ENCODE measurements at places on chromosomes 1 and 21.

- DNase-seq = no peak
Observed at GRCh38 chr1:22363403-22364325, 88.0 kb upstream of the ZBTB40 start.

DNA sequence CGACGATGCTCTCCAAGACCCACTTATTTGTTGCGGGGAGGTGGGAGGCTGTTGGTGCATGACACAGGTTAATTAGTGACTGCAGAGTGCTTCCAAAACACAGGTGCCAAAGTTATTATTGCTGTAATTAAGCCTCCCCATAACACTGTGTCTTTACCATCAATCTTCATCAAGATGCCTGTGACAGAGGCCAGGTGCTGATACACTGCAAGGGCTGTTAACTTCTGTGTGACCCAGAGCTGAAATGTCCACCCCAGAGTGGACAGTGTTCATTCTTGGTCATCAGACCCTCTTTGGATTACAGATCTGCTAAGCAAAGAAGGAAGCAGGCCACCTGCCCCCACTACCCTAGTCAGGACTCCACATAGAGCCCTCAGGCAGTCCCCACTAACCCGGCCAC is 55.5 kb downstream of the CAPN8 start:
- DNase-seq = no peak

- peak; percentile 32 for DNase-seq
Observed at GRCh38 chr1:224170748-224171478, 12.1 kb upstream of the DEGS1 start.

DNA sequence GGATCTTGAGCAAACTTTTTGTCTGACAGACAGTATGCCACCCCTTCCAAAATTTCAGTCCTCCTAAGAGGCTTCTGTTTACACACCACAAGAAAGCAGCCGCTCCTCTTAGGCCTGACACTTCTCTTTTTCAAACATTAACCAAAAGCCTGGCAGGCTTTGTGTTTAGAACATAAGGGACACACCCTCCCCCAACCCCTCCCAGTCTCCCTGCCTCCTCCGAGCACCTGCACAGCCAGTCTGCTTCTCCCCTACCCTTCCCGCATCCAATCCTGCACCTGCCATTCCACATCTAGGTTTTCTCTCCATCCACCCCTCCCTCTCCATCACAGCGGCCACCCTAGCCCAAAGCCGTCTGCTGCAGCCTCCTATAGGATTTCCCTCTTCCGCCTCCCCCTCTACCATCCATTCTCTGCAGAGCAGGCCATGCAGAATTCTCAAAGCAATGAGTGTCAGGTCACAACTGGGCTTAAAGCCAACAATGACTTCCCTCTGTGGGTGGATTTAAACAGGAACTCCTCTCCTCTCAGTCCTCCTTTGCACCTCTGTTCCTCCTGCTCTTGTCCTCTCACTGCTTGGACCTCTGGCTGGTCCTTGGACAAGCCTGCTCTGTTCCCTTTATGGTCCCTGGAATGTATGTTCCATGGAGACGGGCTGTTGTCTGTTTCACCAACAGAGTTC is 478.2 kb downstream of the NPHP4 start:
- no peak for DNase-seq

DNA sequence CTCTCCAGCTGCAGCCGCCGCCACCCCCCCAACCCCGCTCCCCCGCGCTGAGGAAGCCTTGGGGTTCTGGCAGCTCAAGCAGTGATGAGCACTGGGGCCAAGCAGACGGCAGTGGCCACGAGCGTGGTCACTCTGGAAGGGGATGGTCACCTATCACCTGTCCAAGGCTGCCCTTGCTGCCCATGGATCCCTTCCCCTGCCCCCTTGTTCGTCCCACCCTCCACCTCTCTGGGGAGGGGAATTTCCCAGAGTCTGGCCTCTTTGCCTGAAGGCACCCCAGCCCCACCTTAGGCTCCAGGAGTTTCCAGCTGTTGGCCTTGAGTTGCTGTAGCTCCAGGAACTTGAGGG is 7.2 kb upstream of the SMIM12 start:
- no peak for DNase-seq

- no peak for DNase-seq
Observed at GRCh38 chr1:20325844-20326420, 35.3 kb downstream of the VWA5B1 start.

DNA sequence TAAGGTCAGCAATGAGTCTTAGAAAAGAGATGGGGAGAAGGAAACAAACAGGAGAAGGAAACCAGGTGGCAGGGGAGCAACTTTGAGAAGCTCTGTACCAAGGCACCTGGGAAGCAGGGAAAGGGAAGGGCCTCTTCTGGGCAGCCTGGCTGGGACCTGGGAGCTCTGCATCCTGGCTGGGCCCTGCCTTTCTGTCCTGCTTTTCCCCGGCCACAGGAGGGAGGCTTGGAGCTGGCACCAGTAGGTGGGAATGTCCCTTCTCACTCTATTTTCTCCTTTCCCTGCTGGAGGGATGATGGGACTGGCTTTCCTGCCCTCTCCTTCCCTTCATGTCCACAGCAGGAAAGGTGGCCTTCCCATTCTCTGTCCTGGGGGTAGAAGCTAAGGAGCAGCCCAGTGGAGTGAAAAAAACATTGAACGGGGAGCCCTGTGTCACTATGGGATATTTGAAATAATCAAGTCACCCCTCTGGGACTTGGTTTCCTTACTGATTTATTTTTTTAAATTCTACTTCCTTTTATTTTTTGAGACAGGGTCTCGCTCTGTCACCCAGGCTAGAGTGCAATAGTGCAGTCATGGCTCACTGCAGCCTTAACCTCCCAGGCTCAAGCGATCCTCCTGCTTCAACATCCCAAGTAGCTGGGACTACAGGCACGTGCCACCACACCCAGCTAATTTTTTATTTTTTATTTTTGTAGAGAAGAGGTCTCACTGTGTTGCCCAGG is 5.1 kb upstream of the NES start:
- DNase-seq = no peak

- DNase-seq = peak; percentile 83
Observed at GRCh38 chr1:245622332-245623014, 467.7 kb downstream of the KIF26B start.

All from trophoblast cell (in vitro differentiated cells and primary cell).